ENCODE measurements at places on chromosomes 1 and 21.

DNA sequence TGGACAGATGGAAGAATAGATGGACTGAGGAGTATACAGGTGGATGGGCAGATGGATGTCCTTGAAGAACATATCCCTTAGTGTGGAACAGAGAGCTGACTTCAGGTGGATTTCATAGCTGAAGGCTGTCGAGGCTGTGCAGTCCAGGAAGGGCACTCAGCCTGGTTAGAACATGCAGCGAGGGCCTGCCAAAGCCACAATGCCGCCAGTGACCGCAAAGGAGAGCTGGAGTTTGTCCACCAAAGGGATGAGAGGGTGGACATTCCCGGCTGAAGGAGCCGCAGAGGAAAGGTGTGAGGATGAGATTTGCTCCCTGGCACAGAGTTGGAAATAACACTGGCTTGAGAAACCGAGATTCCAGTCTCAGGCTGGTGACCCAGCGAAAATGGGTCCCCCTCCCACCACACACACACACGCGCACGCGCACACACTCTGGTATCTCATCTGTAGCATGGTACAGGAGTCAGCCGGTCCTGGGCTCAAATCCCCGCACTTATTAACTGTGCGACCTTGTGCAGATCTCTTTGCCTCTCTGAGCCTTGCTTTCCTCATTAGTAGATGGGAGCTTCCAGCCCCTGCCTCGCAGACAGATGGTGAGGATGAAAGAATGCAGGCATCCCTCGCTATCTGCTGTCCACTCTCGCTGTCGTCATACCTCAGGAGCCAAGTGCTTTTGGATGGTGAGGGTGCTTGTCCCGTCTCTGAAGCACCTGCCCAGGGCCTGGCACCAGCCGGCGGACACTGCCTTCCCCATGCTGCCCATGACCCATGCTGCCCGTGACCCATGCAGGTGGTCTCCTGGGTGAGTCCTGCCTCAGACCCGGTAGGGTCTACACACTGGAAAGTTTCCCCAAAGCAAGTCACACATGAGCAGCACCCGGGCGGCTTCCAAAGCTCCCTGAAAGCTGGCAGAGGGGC, 26.8 kb upstream of the EFHD2 start:
- no peak for DNase-seq

DNA sequence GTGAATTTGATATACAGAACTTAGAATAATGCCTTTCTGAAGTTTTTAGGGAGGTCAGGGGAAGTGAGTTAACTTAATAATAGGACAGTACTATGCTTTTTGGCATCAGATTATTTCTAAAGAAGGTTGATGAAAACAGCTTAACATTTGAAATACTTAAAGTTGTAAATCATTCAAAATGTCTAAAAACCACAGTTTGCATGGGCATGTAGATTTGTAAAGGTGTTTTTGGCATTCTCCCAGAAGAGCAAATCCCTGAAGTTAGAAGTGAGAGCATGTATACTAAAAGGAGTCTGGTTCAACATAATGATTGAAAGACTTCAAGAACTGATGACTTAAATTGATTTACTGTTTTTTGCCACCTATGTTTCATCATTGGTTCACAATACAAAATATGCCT, 6.7 kb downstream of the DR1 start:
- DNase-seq = no peak

DNA sequence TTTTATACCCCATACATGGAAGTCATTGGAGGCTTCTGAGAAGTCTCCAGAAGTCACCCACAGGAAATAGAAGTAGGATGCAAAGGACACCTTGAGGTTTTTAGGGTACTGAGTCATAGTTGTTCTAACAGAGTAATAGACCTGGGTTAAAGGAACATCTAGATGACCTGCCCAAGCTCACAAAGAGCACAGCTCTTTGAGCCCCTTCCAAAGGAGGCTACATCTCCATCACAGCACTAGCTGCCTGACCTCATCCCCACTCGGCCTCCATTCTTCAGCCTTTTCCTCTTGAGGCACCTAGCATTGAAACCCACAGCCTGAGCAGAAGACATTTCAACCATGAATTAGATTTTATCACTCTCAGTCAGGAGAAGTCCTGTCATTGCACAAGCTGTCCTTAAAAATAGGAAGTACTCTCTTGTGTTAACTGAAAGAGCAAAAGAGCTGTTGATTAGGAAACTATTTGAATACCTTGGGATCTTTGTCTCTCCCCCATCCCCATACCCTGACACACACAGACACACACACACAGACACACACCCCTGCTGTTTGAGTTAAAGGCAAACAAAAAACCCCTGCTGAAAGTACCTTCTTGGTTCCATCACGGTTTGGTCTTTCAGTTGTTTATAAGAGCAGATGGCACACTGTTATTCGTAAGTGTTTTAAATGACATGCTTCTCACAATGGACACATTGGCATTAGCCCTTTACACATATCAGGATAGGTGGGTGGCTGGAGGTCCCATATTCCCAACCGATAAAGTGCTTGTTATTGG, 22.2 kb downstream of the MKNK1 start:
- DNase-seq = peak; percentile 97

- no peak for DNase-seq
These were observed 228.8 kb upstream of the CSF3R start for GRCh38 chr1:36711480-36711879.

- DNase-seq = no peak
These were observed 39.8 kb upstream of the CLIC4 start for GRCh38 chr1:24705260-24706073.

DNA sequence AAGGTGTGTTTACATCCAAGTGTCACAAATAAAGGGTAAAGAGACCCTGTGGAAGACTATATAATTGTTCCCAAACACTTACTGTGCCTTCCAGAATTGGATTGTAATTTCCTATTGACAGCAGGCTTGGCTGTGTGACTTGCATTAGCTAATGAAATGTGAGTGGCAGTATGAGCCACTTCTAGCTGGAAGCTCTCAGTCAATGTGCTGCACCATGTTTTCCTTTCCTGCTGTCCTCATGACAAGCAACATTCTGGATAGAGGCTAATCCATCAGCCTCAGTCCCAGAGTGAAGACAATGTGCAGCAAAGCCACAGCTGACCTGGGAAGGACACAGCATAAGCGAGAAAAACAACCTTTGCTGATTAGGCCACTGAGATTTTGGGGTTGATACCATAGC, 5.9 kb upstream of the FOXJ3 start:
- no peak for DNase-seq

DNA sequence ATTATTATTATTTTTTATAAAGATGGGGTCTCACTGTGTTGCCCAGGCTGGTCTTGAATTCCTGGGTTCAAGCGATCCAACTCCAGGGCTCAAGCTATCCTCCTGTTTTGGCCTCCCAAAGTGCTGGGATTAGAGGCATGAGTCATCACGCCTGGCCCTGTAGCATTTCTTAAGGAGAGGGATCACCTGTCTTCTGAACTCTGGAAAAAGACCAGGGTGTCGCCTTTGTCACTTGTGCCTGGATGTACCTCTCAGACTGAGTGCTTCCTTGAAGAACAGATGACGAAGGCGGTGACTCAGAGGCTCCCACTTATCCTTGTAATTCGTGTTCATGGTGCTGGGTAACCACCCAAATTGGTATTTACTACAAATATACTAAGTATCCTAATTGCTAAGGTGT, 2.4 kb upstream of the CGN start:
- DNase-seq = no peak

DNA sequence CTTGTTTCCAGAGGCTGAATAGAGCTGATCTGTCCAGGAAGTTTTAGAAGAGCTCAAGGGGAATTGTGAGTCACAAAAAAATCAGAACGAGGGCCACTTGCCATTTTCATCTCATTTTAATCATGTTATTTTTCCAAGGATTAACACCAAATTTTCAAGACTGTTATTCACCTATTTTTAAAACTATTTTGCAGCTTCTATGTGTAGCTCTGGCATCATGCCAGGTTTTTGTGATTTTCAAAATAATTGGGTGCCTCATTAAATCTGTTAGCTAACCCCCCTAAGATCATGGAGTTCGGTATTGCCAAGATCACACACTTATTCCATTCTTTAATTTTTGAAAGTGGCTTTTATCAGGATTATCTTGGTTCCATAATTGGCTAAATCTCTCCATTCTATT, 90.9 kb downstream of the RGS7 start:
- no peak for DNase-seq

DNA sequence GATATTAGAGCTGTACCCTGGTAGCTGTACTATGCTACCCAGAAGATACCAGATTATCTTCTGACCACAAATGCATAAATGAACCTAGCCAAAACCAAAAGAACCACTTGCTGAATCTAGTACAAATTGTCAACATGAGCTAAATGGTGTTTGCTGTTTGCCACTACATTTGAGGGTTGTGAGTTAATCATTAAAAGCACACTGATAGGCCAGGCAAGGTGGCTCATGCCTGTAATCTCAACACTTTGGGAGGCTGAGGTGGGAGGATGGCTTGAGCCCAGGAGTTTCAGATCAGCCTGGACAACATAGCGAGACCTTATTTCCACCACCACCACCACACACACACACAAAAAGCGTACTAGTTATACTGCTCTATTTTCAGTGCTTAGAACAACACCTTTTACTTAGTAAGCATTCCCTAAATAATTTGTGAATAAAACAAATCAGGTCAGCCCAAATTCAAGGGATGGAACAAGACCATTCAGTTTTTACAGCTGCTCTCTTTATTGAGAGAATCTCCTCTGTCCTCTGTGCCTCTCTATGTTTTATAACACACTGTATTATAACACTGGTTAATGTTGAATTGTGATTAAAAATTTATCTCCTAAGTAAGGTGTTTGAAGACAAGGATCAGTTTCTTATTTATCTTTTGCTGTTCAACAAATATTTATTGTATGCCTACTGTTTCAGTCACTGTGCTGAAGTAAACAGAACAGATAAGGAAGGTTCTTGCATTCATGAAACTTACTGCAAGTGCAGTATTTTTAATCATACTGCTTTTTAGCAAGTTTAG, 44.0 kb downstream of the MAGI3 start:
- no peak for DNase-seq

- no peak for DNase-seq
These were observed 253.8 kb upstream of the RAB4A start for GRCh38 chr1:229017091-229017490.

DNA sequence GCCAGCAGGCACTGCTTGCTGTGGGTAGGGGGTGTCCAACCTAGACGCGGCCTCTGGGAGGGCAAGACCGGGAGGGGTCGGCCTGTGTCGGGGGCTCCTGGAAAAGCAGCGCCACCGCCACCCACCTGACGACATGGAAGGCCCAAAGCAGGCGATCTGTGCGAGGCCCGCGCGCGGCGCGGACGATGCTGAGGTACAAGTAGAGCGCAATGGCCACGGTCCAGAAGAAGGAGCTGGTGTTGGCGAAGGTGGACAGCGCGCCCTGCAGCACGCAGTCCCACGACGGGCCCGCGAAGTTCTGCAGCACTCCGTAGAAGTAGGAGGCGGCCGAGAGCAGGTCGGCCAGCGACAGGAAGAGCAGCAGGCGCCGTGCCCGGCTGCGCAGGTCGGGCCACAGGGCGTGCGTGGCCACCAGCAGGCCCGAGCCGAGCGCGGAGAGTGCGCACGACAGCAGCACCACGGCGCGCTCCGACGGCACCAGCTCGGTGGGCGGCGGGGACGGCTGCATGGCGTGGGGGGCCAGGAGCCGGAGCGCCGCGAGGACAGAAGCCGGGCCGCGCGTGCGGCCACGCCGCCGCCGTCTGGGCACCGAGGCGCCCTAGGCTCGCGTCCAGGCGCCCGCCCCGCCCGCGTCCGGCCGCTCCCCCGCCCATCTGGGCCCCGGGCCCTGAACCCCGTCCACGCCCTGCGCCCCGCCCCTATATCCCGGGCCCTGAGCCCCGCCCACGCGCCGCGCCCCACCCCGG, at the start of gene GPR157:
Gene GPR157 (minus strand): TSS at position 583 of the 746 bp plus-strand sequence. CDS start 75 bp downstream, at position 508.
- peak; percentile 27 for DNase-seq

DNA sequence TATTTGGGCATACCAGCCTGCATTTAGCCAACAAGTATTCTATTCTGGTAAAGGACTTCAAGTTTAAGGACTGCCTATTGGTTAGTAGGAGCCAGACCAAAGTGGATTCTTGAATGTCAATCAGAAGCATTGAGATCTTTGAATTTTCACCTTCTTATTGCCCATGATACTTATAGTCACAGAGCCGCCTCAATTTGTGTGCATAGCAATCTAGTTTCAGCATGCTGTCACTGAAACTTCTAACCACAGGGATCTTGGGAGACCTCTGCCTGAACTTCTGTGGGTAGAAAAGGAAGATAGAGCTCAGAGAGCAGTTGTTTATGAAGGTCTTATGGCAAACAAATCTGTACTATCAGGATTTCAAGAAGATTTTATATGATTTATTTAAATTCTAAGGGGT, 501.4 kb upstream of the USP24 start:
- no peak for DNase-seq

GRCh38 chr1:61387829-61388228, 305.5 kb downstream of the NFIA start:
- DNase-seq = no peak

DNA sequence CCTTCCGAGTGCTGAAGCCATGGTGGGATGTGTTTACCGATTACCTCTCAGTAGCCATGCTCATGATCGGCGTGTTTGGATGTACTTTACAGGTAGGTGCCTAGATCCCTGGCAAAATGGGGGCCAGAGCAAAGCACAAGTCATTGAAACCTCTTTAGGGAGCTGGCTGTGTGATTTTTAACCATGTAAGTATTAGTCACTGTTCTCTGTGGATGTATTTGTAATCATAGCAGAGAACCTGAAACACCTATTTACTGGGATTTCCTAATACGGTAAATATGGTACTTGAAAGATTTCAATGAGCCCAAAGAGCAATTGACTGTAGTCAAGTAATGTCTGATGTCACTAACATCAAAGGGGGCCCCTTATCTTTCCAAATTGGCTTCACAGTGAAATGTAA, 53.6 kb downstream of the LRRC8C start:
- no peak for DNase-seq

Measured in GF-D8 (cell line).